ENCODE measurements at places on chromosomes 6 and 20.

DNA sequence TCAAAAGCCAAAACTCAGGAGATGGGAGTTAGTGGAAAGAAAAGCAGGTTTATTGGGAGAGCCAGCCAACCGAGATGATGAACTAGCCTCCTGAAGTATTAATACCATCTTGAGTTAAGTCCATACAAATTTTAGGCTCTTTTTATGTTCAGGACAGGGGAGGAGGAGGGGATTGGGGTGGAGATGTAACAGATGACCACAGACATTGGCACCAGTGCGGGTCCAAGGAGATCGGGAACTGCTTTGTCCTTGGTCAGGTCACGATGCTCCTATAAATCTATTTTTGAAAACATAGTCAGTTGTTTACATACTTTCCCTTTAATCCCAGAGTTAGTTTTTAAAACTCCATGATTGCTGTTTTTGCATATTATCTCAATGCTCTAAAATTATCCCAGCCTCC lies 219.6 kb downstream of the ANKRD60 start:
- DNase-seq: no peak

- DNase-seq: no peak
Measured at GRCh38 chr6:162626869-162627268, 100.7 kb downstream of the PRKN start.

- DNase-seq: no peak
Measured at GRCh38 chr20:51199920-51200319, 177.0 kb upstream of the KCNG1 start.

GRCh38 chr6:31559958-31560696 lies 12.0 kb upstream of the LTA start:
- peak; percentile 76 for DNase-seq

GRCh38 chr6:135228486-135228885 lies 47.4 kb downstream of the MYB start:
- no peak for DNase-seq

DNA sequence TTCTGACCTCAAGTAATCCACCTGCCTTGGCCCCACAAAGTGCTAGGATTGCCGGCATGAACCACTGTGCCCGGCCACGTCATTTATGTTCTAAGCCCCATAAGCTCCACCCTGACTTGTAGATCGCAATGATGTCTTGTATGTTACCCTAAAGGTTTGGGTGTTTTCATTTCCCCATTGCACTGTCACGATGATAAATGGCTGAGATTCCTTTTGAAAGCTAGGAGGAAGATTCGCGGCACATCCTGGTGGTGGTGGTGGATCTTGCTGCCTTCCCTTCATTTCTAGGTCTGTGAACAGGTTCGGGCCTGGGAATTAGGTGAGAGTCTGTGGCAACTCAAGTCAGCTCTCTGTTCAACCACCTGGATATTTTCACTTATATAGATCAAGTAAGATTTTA lies 28.3 kb downstream of the MUC22 start:
- DNase-seq: no peak

- DNase-seq: no peak
Measured at GRCh38 chr6:36546308-36546919, 865 bp downstream of the STK38 start.

GRCh38 chr6:168574699-168575195 lies 133.8 kb downstream of the SMOC2 start:
- DNase-seq: no peak

DNA sequence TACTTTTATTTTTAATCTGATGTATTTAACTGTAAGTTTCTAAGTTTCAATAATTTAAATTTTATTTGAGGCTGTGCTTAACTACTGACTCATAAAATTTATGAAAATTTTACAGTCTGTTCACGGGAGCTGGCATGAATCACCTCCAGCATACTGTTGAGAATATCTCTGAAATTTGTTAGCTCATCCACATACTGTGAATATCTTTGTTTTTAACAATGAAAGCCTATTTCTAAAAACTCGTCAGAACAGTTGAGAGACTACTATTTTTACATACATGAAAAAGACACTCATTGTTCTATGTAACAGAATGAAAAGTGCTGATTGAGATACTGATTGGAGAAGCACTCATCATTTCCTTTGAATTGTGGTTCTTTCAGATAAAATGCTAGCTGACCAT lies 749.3 kb downstream of the TENT5A start:
- peak; percentile 2 for DNase-seq

Measured in HS-27A (cell line).